ENCODE measurements at places on chromosomes 7 and 10. TPM values are rescaled to one million over a fixed set of nuclear protein-coding genes. Genes with fewer than 3 reads are reported as not detected.

DNA sequence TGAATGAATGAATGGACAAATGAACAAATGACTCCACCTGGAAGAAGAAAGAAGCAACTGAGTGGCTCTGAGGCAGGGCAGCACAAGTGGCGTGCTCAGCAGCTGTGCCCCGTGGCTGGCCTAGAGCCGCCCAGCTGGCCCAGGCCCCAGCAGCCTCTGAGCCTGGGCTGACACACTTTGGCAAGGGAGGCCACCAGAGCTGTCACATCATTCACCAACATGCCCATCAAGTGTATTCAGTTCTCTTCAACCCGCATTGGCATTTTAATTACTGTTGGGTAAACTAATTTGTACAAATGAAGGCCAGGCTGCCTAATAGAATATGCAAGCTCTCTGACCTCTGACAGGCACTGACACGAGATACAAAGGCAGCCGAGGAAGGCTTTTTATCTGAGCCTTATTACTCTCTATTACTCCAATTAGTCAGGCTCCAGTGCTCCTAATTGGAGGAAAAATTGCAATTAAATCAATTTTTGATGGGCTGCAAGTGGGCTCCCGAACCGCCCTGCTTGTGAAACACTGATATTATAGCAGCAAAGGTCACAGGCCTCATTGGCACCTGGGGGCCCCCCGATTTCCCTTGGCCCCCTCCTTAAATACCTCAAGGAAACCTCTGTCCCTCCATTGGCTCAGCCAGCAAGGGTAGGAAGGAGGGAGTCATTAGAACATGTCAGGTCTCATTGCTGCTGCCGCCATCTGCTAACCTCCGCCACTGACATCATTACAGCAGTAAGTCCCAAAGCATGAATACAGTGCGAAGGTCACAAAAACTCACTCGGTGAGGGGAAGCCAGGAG, 41.9 kb downstream of the DPCD start:
- DNase-seq: no peak

- no peak for DNase-seq
These were observed 57.2 kb upstream of the VIPR2 start for GRCh38 chr7:159201722-159202330.

Gene NAT16
- total RNA-seq: not detected

DNA sequence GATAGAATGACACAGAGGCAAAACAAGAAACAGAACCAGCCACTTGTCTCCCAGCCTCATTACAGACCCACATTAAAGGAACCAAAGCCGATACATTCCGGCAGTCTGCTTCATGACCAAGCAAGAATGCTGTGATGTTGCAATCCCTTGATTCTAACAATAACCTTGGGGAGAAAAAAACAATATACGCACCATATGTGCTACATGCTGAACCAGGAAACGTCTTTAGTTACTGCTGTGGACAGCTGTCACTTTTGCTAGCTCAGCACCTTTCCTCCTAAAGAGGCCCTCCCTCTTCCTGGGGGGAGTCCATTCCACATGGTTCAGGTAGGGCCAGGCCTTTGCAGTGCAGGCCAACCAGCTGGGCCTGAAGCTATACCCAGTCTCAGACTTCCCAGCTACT, 79.1 kb downstream of the PRTFDC1 start:
- no peak for DNase-seq

GRCh38 chr10:132883391-132883881, 58.9 kb downstream of the CFAP46 start:
- no peak for DNase-seq

DNA sequence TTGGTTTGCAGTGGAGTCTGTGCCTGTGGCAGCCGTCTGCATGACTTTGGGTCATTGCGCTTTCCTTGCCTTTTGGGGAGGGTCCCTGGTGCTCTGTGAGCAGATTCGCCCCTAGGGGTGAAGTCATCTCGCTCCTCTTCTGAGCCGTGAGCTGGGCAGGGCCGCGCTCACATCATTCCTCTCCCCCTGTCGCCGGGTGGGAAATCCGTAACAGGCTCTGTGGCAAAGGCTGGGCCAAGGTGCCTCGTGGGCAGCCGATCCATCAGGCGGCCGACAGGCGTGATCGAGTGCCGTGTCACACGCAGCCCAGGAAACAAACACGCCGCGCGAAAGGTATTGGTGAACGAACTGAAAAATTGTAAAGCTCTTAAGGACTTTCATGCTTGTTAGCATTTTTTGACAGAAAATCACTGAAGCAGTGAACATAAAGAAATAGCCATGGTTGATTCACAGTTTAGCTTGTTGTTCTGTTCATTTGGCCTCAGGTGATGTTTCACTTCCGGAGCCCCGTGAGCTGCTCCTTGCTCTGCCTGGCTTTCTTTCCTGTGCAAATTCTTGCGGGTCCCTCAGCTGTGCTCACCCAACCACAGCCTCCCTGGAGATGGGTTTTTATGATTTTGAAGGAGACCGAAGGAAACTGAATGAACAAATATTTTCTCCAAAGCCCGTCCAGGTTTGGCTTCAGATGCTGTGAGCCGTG, 122.1 kb downstream of the NKX6-2 start:
- no peak for DNase-seq

Data from activated naive CD8-positive, alpha-beta T cell treated with anti-CD3 and anti-CD28 coated beads, Interleukin-2, amount 10 ng/mL, durations not matched to agents 7 days and 5 days (primary cell).